COR-L47 (cell line): ENCODE measurements at places on chromosomes 16 and 17.

- no peak for DNase-seq
Observed at GRCh38 chr16:66337463-66338188, 28.9 kb upstream of the CDH5 start.

DNA sequence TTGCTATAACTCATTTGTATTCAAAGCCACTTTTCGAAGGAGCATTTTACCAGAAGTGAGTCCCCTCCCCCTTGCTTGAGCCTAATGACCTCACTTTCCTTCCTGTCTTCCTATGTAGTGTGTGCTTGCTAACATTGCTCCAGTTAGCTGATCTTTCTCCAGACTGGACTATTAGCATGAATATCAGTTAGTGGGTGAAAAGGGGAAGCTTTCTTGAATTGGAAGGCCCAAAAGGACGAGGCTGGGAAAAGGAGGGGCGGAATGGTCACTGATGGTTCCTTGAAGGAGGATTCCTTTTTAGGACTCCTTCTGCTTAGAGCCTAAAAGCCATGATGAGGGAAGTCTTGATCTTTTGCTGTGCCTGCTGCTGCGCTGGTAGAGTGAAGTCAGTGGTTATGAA lies 11.9 kb downstream of the MAP3K3 start:
- no peak for DNase-seq

GRCh38 chr17:29369831-29370735 lies 20.1 kb upstream of the TAOK1 start:
- DNase-seq, result peak; percentile 58

DNA sequence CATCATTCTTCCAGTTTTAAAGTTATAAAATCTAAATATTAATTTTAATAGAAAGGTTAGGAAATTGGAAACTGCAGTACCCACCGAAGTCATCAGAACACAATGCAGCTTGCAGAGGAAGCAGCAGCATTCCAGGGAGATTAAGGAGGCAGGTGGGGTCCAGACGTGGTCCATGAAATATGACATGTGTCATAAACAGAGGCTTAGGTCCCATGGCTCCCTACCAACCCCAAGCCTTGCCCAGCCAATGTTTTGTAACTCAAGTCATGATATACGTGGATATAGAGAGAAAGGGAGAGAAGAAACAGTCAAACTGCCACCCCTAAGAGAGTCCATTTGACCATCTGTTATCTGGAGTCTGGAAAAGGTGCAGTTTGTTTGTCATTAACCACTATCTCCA lies 670.0 kb downstream of the TOX3 start:
- no peak for DNase-seq

GRCh38 chr16:80171746-80172145 lies 369.0 kb upstream of the DYNLRB2 start:
- DNase-seq, result no peak
